ENCODE measurements at places on chromosomes 4 and X.
A peak's percentile ranks its signal among the peaks of the same experiment; 100 is the strongest.

- DNase-seq = no peak
Observed at GRCh38 chr4:29047341-29048041, 1672.7 kb upstream of the PCDH7 start.

GRCh38 chrX:20672476-20672875 is 405.8 kb upstream of the RPS6KA3 start:
- DNase-seq = no peak

GRCh38 chr4:103567591-103567990 is 152.2 kb downstream of the TACR3 start:
- no peak for DNase-seq

GRCh38 chrX:30620125-30620524 is 33.1 kb upstream of the GK start:
- DNase-seq = no peak

- DNase-seq = no peak
Observed at GRCh38 chrX:123274796-123275195, 90.7 kb downstream of the GRIA3 start.

DNA sequence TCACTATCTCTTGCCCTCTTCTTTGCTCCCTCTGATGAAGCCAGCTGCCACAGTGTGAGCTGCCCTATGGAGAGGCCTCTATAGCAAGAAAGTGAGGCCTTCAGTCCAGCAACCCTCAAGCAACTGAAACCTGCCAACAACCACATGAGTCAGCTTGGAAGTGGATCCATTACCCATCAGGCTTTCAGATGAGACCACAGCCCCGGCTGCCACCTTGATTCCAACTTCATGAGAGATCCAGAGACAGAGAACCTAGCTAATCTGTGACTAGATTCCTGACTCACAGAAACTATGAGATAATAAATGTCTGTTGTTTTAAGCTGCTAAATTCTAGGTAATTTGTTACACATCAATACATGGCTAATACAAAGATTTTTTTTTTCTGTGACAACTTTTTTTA is 20.4 kb upstream of the WAS start:
- no peak for DNase-seq

- no peak for DNase-seq
Observed at GRCh38 chr4:25859429-25860148, 3.2 kb downstream of the SEL1L3 start.

- DNase-seq = no peak
Observed at GRCh38 chrX:35276115-35276514, 333.5 kb downstream of the FAM47B start.

GRCh38 chr4:15402974-15403373 is 24.9 kb upstream of the C1QTNF7 start:
- no peak for DNase-seq

- peak; percentile 74 for DNase-seq
Observed at GRCh38 chr4:184825896-184826690, at the start of gene ACSL1. Gene ACSL1, minus strand, starts transcription at chr4:184825968. Its CDS starts 22,454 bp downstream, at chr4:184803514.

GRCh38 chrX:38973322-38973721 is 172.1 kb downstream of the MID1IP1 start:
- DNase-seq = no peak

DNA sequence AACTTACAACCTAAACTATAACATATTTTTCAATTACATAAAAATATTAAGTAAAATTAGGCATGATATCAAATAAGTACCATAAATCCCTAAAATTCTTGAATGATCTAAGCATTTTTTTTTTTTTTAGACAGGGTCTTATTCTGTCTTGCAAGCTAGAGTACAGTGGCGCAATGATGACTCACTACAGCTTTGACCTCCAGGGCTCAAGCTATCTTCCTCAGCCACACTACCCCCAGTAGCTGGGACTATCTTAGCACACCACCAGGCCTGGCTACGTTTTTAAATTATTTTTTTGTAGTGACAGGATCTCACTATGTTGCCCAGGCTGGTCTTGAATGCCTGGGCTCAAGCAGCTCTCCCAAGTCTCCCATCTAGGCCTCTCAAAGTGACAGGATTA is 1042.3 kb downstream of the FSTL5 start:
- no peak for DNase-seq

GRCh38 chr4:25929298-25929686 is 15.3 kb downstream of the SMIM20 start:
- no peak for DNase-seq

DNA sequence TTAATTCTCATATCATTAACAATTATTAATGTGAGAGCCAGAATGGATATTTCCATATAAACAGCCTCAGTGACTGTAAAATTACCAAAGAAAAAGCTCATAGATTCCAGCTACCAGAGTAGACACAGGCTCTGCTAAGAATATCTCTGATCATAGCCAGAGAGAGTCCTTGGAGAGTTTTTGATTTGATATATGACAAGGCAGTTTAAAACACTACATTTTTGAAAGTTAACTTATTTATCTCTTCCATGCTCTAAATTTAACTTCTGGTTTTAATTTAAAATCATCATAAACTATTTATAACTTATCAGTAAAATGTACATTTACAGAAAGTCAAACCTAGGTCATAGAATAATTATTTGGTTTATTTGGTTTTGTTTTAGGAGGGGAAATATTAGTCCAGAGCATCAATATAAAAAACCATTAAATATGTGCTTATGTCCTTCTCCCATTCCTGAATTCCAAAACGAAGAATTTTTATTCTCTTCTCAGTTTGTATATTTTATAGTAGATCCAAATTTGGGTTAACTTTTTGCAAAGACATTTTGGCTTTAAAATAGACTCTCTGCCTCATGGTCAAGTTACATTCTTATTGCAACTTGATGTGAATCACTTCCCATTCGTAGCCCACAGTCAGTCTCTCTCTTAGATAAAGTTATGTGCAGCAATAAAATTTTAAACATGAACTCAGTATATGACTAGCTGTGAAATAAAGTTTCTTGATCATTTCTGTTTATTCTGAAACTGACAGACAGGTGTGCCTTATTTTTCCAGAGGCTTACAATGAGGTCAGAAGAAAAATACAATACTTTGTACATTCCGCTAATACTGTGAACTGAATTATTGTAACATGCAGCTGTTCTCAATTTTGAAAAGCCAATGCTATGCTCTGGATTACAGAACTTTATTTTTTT is 267.1 kb downstream of the PAPSS1 start:
- no peak for DNase-seq

DNA sequence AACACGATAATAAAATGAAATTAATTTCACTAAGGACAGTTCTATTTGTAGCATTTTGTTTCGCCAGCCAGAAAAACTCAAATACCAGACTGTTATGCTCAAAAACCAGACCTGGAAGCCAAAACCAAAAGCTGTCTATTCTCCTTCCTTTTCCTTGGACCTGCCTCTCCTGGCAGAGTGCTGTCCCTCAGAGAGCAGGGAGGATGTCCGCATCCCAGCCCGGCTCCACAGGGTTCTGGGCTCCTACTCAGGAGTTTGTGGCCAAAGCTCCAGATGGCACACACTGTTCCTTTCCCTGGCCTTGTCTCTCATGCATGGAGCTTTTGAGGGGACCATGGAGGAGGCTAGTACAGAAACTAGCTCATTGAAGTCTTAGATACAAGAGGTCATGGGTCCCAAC is 41.9 kb upstream of the C1QTNF7 start:
- DNase-seq = no peak

GRCh38 chr4:182246401-182247205 is 3.4 kb downstream of the TENM3 start:
- no peak for DNase-seq

DNA sequence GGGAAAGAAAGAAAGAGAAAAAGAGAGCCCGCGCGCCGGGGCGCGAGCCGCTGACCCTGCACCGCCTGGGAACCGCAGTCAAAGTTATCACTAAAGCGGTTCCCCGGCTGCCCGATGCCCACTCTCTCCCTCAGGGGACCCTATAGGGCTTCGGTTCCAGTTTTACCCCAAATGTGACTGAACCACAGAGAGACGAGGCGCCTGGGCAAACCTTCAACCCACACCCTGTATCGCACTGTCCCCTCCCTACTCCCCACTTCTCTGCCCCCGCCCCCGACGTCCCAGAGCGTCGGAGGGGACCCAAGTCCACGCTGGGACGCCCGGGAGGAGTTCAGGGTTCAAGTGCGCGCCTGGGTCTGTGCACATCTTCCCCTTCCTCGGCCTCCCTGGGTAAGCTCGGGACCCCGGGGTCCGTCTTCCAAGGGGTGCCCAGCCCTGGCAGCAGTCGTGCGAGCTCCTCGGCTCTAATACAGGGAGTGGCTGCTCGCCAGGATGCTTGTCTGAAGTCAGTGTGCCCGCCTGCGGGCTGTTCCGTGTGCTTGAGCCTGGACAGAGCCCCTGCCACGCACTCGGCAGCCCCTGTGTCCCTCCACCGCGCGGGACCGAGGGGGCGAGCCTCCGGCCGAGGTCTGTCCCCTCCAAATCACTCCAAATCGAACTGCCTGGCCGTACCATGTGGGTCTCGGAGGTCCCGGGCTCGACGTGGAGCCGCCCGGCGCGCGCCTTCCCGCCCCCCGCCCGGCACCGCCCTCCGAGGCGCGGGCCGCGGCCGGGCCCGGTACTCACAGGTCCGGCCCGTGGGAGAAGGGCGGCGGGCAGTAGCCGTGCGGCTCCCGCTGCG is 960 bp downstream of the TRPC3 start:
- DNase-seq = no peak

- no peak for DNase-seq
Observed at GRCh38 chr4:64756016-64756415, 346.8 kb upstream of the TECRL start.

DNA sequence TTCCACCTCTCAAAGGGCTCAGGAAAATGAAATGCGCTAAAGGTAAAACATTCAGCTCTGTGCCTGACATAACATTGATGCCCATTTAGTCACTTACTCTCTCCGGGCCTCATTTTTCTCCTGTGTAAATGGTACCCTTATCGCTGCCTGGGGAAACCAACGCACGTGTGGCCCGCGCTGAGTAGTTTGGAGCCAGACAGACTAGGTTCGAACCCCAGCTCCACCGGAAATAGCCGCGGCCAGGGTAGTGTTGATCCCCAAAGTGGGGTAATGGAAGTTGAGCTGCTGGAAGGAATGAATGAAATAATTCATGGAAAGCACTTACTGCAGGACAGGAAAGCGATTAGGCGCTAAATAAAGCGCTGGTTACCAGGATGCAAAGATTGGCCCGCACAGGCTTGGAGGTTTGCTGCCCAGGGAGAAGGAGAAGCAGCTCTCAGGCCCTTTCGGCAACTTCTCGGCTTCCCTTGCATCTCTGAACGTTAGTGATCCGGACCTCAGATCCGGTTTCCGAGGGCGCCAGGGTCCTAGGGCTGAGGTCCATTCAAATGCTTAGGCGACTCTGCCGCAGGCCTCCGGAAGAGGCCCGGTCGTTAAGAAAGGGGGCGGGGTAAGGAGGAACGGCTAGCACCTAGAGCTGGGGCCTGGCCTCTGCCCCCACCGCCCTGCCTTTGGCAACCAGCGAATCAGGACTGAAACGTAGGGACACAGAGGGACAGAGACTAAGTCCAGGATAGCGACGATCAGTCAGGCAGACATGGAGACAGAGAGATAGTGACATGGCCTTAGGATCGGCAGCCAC is 13.3 kb downstream of the NKX3-2 start:
- no peak for DNase-seq

DNA sequence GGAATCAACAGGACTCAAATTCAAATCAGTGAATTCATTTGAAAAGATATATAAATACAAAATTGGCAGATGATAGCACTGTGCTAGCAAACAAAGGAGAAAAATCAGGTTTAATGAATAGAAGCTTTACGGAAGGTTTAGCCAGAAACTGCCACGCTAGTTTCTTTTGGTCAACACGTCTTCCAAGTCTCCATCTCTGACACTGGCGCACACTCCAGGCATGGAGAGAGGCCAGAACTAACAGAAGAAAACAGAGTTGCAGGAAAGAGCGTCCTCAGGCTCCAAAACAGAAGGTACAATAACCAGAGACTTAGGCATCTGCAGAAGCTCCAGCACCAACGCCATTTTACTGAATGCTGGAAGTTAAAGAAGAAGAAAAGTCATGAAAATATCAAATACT is 497.3 kb upstream of the FRG1 start:
- DNase-seq = no peak

DNA sequence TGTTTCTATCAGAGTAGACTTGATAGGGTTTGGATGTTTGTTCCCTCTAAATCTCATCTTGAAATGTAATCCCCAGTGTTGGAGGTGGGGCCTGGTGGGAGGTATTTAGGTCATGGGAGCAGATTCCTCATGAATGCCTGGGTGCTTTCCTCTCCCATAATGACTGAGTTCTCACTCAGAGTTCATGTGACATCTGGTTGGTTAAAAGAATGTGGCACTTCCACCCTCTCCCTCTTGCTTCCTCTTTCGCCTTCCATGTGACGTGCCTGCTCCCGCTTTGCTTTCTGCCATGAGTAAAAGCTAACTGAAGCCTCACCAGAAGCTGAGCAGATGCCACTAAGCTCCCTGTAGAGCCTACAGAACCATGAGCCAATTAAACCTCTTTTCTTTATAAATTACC is 47.3 kb upstream of the SRPX start:
- DNase-seq = no peak

DNA sequence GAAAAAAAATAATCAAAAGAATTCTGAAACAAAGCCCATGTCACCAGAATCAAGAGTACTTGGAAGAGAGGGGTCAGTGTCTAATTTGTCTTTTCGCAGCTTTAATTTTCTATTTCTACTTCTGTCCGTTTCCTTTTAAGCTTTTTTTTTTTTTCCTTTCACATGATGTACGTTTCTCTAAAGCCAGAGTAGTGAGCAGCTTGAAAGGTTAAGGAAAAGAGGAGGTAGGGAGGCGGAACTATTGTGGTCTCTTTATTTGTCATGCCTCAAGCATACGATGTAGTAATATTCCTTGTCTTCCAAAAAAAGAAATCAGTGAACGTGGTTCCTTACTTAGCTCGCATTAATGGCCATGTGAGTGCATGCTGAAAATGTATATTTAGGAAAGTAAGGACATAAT is 311.5 kb downstream of the TENM3 start:
- DNase-seq = no peak

DNA sequence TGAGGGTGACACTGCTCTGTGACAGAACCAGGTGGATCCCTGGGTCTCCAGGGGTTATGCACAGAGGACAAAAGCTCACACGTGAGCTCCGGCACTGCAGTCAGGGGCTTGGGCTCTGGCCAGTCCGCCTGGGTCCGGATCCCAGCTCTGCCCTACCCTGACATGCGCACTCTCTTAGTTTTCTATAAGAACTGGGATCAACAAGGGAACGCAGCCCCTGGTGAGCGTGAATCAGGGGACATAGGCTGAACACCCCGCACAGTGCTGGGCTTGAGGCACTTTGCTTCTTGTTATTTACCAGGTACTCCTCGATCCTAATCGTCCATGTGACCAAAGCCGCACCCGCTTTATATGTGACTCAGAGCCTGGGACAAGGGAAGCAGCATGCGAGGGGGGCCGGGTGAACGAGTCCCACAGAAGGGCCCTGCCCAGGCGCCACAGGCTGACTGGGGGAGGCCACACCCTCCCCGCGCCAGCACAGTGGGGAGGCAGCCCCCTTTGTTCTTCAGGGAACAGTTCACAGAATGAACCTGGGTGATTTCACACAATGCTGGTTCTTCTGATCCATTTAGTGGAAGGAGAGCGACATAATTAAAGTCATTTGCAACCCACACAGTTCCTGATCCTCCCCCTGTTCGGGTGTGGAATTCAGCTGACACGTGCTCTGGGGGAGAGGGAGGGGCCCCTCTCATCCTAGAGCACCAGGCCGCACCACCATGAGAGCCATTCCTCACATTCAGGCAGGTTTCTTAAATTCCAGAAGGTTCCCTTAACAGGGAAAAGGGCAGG is 55.5 kb downstream of the WFS1 start:
- no peak for DNase-seq

All from stimulated activated CD8-positive, alpha-beta memory T cell treated with anti-CD3 and anti-CD28 coated beads, Interleukin-15, amount 100 ng/mL, for 4 hours (primary cell).